NCI-H1048 (cell line): ENCODE measurements at places on chromosomes 5 and 9.

DNA sequence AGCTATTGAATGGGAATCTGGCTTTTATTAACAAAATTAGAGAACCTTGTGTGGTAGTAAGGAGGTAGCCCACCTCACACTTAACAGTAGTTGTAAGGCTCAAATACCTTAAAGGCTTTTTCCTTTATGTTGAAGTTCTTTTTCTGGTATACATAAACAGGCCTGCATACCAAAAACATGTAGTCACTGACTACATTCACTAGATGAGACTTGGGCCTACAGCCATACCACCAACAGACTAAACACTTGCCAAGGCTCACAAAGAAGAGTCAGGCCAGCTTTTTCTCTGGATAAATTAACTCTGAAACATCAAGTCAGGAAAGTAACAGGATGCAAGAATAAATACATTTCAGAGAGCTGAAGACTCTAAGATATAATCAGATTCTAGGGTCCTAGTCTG is 78.6 kb upstream of the MPDZ start:
- DNase-seq: no peak

DNA sequence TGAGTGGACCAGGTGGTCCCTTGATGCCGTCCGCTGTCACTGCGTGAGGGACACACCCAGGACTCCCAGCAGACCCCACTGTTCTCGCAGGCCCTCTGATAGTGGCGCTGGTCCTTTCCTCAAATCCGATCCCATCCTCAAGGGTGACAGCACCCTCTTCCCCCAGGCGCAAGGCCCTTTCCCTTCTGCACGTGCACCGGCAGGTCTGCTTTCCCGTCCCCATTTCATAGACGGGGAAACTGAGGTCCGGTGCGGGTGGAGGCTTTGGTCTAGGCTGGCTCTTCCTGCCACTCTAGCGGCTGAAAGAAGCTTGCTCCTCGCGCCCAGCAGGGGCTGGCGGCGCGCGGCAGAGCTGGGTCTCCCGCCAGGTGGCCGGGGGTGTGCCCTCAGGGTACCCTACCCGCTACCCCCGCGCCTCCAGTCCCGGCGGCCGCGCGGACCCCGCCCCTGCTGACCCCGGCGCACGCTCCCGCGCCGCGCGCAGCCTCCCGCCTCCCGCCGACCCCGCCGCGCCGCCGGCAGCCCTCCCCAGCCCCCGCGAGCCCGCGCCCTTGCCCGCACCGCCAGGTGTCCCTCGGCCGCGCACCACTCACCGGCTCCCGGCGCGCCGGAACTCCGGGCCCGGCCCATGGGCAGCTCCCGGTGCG is 453 bp downstream of the RASGEF1C start:
- no peak for DNase-seq

DNA sequence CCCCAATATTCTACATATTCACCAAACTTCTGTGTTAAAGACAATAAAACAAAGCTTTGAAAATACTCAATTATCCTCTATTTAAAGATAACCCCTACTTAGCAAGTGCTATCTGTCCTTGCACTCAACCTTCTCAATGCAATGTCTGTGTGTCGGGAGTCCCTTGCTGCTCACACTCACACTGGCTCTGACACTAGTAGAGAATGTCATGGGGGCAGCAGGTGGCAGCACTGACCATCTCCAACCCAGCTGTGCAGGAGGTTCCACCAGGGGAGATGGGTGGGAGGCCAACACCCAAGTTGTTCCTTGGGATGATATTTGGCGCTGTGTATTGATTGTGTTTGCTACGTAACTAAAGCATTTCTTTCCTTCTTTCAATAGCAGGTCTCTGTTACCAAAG is 59.4 kb upstream of the SIMC1 start:
- DNase-seq: no peak

DNA sequence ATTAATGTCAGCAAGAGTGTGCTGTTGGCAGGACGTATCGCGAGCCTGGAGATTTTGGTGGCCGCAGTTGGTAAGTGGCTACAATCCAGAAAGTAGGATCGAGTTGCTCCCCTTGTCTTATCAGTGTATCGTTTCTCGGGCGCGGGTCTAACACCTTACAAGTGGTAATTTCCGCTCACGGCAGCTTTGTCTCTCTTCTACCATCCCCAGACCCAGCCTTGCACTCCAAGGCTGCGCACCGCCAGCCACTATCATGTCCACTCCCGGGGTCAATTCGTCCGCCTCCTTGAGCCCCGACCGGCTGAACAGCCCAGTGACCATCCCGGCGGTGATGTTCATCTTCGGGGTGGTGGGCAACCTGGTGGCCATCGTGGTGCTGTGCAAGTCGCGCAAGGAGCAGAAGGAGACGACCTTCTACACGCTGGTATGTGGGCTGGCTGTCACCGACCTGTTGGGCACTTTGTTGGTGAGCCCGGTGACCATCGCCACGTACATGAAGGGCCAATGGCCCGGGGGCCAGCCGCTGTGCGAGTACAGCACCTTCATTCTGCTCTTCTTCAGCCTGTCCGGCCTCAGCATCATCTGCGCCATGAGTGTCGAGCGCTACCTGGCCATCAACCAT is 1.1 kb downstream of the PTGER4 start:
- DNase-seq: no peak

GRCh38 chr5:133453831-133454230 is 158.5 kb downstream of the FSTL4 start:
- no peak for DNase-seq

GRCh38 chr5:54838843-54839242 is 146.6 kb downstream of the ESM1 start:
- DNase-seq: no peak

DNA sequence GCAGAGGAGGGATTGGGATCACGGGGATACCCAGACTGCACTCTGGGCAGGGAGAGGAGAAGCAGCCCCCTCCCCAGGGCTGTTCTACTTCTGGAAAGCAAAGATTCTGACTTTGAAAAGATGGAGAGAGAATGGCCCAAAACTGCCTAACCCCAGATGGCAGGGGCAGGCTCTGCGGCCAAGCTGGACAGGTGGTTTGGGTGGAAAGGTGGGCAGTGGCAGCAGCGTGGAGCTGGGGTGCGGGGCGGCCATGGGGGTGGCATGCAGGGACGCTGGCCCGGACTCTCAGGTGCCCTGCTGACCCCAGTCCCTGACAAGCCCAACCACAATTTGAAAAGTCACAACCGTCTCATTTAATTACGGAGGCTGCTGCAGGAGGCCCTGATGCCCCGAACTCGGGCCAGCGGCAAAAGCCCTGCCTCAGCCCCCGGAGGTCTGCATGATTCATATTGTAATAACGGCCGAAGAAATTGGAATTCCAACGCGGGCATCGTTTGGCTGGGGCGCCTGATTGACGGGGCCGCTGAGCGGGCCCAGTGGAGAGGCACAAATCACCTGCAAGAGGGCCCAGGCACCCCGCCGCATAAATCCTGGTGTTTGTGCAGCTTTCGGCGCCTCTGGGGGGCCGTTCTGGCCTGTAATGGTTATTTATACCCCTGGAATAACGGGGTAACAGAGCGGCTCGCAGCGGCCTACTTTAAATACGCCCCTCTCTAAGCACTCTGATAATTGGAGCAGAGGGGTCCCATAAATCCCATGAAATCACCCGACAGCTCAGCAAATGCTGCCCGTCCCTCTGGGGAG is 41.8 kb upstream of the FCN2 start:
- DNase-seq: no peak

DNA sequence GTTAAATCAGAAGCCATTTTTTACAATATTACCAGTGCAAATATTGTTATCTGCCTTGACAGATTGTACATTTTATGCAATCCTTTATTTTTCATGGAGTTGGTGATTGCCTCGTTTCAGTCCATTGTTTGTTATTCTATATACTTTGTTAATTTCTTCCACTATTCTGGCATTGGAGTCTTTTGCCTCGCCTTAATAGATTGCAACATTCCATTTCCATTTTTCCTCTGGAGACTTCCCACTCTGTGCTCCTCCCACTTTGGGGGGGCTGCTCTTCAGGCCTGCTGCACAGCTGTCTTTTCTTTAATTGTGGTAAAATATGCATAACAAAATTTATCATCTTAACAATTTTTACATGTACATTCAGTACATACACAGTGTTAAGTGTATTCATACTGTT is 4.4 kb upstream of the DCAF10 start:
- DNase-seq: no peak

DNA sequence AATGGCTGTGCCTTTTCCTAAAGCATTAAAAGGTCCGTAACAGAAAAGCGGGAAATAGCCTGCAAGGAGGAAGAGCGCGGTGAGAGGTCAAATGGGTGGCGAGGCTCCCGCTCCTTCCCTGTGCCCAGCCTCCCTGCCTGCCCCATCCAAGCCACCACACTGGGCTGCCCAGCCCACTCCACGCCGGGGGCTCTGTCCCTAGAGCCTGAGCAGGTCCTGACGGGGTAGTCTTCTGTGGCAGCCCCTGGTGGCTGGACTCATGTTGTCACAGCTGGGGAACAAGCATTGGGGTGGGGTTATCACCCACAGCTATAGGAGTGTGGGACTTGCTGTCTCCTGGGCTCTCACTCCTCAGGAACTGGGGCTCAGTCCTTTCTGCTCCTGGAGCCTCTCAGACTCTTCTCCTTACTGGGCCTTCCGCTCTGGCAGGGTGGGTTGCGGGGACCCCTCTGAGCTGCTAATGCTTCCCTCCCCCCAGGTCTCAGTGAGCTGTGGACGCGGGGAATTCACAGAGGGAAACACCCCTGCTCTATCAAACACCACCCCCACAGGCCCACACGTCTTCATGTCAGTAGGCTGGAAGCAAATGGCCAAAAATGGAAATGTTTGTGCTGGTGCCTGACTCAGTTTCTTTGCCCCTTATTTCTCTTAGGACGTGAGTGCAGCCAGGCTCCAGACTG is 152.4 kb upstream of the PHYKPL start:
- DNase-seq: no peak

DNA sequence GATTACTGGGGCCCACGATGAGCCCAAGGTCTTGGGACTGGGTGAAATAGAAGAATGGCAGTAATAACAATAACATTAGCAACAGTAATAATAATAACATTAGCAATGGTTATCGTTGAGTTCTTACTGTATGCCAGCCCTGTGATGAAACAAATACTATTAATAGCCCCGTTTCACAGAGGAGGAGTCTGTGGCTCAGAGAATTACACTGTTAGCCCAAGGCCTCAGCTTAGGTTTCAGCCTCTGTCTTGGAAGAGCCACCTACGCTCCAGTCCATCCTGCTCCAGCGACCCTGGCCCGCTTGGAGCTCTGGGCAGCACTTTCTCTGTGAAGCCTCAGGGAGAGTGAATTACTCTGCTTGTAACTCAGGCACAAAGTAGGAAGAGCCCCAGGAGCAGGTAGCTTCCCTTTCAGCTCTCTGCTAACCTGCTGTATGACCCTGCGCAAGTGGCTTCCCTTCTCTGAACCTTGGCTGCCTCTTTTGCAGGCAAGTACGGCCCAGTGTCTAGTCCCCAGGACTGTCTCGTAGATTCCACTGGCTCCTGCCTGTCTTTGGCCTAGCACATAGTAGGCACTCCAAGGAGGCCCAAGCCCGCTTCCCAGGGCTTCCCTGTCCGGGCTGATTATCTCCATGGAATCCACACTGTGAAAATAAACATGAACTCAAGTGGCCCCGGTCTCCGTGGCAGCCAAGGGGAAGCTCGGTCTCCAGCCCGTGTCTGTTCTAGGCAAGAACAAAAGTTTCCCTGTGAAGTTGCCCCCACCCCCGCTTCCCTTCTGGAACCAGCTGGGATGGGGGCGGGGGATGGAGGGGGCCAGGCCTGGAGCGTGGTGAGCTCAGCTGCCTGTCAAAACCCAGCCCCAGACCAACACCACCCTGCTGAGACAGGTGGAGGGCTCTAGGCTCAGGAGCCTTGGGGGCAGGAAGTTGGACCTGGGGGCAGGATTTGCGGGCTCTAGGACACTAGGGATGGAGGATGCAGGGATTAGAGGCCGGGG is 26.2 kb upstream of the LMX1B start:
- no peak for DNase-seq

DNA sequence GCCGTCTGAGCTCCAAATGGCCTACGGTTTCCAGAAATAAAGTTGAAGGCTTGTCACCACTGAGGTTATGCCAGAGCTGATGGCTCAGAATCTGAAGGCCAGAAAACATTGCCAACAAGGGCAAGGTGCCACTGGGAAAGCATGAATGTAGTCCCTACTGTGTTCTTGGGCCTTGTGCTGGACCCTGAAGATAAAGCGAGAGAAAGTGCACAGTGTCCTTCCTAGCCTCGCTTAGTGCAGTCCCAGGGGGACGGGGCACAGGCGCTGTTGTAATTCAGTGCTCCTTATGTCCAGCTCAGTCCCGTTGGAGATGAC is 84.5 kb downstream of the NDFIP1 start:
- no peak for DNase-seq

DNA sequence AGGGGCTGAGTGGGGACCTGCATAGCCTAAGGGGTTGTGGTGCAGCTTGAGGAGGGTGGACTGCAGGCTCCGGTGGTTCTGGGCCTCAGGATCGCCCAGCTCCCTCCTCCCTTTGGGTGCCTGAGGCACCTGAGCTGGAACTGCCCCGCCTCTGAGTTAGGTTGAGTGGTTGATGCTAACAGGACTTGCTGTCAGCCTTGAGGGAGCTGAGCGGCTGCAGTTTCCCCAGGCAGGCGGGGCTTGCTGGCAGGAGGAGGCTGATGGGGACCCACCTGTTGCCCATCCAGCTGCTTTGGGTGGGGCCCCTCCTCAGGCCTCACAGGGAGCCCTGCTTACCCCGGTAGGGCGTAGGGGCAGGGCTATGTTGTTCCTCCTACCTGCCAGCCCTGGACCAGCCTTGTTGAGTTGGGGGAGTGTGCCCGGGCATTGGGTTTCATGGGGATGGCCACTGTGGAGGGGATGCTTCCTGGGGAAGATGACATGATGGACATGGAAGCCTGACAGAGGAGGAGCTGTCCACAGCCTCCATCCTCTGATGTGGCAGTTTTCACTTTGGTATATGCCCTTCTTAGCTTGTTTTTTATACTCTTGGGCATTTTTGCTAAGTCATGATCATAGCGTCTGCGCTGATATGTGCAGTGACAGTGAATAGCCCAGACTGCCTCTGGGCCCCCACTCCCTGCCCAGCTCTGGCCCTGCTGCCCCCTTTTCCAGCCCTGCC is 14.3 kb downstream of the WNK2 start:
- DNase-seq: no peak

GRCh38 chr5:168097876-168098653 is 193.4 kb upstream of the WWC1 start:
- no peak for DNase-seq

DNA sequence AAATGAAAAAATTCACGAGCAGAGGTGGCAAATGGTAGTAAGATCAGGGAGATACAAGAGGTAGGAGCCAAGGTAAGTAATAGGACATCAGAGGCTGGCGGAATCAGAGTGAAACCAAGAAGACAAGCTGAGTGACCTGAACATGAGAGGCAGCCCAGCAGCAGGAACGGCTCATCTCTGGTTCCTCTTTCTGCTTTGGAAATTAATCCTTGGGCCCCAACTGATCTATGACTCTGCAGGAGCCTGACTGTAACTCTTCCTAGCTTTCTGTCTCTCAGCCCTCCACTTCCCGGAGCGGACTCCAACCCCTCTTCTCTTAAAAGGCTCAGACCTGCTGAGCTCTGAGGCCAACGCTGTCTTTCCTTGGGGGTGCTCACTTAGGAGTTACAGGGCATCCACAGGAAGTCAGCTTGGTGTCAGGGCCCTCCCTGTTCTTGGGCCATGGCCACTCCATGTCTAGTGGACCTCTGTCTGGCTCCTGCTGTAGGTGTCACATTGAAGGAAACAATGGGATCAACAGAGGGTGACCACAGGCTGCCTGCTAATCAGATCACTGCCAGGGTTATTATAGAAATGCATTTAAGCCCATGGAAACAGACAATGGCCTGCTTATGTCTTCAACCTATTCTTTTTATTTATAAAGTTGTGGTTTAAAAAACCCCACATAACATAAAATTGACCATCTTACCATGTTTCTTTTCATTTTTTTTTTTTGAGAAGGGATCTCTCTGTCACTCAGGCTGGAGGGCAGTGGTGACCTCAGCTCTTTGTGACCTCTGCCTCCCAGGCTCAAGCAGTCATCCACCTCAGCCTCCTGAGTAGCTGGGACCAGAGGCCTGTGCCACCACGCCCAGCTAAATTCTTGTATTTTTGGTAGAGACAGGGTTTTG is 22.5 kb upstream of the SHB start:
- no peak for DNase-seq
